ENCODE measurements at places on chromosomes 2 and 18.

- DNase-seq = peak; percentile 40
These were observed 128.7 kb upstream of the L3MBTL4 start for GRCh38 chr18:6543330-6543908.

DNA sequence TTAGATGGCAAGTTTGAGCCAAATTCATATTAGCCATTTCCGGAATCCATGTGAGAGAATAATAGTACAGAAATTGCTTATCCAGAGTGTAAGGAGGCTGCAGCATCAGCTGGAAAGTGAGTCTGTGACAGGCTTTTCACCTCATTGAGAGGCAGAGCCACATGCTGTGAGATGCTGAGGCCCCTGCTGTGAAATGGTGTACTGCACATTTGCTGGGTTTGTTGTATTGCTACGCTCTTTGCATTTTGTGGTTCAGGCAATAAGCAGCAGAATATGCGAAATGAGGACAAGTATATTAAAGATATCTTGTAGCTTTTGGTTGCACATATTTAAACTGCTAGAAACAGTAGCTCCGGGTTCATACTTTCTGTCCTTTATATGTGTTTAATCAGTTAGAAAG is 37.0 kb downstream of the NABP1 start:
- DNase-seq = no peak

DNA sequence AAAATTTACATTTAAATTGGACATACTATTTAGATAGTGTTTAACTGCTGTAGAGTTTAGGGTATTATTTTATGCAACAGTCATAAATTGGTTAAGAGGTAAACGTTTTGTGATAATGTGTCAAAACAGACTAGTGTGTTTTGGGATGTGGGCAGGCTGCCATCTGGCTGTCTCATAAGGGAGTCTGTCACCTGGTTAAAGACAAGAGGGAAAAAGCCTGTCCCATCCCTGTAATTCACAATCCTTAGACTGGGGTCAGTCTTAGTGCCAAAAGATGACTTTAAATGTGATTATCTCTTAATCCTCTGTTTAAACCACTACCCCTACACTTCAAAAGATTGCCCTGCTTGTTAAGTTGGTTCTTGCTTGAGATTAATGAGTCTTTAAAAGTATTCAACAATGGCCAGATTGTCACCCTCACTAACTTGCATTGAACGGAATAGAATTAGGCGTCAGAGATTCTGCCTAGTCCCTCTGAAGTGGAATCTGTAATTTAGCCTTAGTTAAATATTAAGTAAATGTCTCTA is 59.2 kb downstream of the SGPP2 start:
- no peak for DNase-seq

GRCh38 chr18:37467002-37467662 is 98.5 kb downstream of the CELF4 start:
- DNase-seq = no peak

GRCh38 chr18:27604583-27604982 is 419.5 kb upstream of the CHST9 start:
- no peak for DNase-seq

GRCh38 chr18:39296293-39296888 is 1730.8 kb upstream of the CELF4 start:
- DNase-seq = no peak

DNA sequence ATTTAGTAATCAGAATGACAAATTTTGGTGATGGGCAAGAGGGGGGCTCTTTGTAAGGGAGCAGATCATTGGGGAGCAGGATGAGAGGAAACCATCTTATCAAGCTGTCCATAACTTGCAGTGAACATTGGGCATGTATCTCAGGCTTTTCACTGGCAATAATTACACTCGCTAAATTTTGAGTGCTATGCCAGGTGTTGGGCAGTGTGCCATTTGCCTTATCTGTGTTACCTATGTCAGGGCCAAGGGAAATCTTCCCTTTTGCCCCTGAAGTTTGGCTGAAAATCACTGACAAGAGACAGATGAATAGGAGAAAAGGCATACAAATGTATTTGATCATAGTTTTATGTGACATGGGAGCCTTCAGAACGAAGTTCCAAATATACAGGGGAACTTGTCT is 39.0 kb downstream of the NOSTRIN start:
- no peak for DNase-seq

- DNase-seq = peak; percentile 33
These were observed 100.8 kb upstream of the ATP5MC3 start for GRCh38 chr2:175282300-175282699.

Data from AG10803 (cell line).